Dorsolateral prefrontal cortex (tissue), 122 donors: ENCODE measurements at places on chromosomes 11 and 22. TPM values are rescaled to one million over a fixed set of nuclear protein-coding genes. Genes with fewer than 3 reads are reported as not detected.
A peak's percentile ranks its signal among the peaks of the same experiment; 100 is the strongest.

Gene SCN4B
- 68.9 TPM for total RNA-seq

Gene IGLL1
- not detected for total RNA-seq

Gene RIBC2
- 1.5 TPM for total RNA-seq

Gene VWCE
- total RNA-seq = 11.3 TPM

Gene CFAP300
- total RNA-seq = 3.5 TPM

Gene BTBD18
- total RNA-seq = not detected

Gene MRPL11
- total RNA-seq = 17.4 TPM

Gene MAPK8IP2
- 158 TPM for total RNA-seq

DNA sequence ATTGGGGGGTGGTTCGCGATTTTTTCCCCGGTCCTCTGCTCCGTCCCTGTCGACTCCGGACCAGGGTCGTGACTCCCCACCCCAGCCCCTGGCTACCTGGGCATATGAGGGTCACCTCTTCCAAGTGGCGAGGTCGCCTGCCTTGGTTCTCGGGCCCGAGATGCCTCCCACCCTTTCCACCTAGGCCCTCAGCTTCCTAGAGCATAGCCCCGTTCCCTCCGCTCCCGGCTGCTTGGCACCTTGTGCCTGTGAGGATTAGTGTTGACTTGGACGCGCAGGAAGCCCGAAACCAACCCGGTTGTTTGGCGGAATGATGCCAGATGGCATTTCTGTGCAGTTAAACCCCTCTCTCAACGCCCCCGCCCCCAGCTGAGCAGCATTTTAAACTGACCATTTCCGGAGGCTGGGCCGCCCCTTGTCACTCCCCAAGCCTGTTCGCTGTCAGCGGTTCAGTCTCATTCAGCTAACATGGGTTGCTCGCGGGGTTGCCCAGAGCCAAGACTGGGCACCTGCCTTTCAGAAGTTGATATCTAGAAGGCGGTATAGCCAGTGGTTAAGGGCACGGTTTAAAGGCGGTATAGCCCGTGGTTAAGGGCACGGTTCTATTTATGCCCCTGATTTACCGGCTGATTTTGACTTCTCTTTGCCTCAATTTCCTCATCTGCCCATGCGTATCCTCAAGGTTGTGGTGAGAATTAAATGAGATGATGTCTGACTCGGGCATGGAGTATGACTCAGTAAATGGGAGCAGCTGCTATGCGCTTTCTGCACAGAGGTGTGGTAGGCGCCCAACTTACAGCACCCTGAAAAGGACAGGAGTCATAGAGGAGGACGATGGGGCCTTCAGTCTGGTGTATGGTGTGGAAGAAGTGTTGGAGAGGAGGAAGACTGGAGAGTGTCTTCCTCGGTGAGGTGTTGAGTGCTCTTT is 639 bp downstream of the INCENP start:
- DNase-seq = no peak

DNA sequence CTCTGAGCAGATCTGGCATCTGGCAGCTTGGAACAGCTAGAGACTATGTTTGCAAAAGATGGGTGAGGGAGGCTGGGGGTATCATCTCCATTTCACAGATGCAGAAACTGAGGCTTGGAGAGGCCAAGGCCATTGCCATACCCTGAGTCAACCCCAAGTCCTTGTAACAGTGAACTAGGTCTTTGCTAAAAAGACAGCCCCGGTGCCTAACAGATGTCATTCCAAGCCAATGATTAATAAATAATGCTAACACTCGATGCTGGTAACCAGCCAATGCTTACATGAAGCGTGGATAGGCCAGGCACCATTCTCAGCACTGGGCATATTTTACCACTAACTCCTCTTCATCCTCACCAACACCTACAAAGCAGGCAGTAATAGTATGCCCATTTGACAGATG is 164.0 kb downstream of the MN1 start:
- no peak for DNase-seq

DNA sequence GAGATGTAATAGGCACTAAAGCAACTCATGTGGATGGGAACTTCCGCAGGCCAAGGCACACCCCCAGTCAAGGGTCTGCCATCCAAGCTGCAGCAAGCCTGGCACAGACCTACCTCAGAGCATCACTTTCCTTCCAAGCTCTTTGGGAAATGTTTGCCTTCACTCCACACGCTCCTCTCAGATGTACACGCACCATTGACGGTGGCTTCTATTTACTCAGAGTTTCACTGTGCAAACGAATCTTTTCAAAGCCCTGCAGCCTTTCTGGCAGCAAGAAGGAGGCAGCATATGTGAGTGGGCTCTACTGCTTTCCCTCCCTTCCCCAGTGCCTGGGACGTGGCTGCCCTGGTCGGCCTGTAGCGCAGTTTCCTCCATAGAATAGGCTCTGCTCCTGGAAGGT is 60.9 kb upstream of the USP47 start:
- DNase-seq = no peak

- no peak for DNase-seq
Observed at GRCh38 chr22:22195265-22196017, 49.1 kb upstream of the VPREB1 start.

DNA sequence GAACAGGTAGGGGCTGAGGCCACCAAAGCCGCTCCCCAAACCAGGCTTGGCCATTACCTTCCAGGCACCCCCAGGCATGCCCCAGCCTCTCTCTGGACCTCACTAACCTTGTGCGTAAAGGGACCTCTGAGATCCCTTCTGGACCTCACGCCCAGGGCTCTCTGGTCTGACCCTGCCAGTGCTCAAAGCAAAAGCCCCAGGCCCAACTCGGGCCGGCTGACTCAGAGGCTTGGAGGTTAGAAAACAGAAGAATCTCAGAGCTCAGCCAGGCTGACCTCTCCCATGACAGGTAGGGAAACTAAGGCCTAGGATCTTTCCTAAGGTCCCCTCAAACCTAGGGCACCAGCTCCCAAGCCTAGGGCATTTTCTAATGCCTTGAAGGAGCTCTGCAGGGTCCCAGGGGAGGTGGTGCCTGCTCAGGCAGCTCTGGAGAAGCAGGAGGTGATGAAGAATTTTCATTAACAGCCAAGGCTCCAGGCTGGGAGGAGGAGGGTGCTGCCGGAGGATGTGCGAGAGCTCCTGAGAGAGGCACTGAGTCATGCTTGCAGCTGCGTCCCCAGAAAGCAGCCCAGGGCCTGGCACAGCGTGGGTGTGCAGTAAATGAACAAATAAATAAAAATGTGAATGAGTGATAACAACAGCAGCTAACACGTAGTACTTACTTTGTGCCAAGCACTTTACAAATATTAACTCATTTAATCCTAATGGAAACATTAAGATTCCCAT is 25.6 kb downstream of the ARRB1 start:
- peak; percentile 91 for DNase-seq

DNA sequence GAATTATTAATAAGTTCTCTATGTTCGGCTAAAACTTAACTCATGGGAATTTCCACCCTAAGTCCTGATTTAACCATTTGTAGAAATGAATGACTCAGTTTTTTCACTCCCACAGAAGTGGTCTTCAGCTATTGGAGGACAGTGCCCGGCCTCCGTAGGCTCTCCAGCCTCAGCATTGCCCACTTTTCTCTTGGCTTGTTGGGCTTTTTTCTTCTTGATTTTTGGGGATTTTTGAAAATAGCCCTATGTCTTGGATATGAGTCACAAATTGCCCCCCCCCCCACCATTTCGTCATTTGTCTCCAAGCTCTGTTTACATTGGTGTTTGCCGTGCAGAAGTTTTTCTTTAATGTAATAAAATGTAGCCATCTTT is 66.7 kb downstream of the PACS1 start:
- DNase-seq = no peak

DNA sequence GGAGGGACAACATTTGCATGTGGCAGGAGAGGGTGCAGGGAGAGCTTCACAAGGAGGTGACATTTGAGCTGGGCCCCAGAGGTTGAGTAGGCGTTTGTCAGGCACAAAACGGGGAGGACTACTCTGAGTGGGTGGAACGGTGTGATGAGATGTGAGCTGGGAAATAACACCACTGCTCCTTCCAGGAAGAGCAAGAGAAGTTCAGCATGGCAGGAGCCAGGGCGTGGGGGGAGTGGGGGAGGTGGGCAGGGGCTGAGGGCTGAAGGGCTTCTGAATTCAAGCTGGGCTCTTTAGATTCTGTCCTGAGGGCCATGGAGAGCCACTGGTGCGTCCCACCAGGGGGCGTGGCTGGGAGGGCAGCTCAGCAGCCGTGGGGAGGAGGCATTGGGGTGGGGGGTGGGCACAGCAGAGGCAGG is 54.2 kb downstream of the OTOG start:
- DNase-seq = no peak

DNA sequence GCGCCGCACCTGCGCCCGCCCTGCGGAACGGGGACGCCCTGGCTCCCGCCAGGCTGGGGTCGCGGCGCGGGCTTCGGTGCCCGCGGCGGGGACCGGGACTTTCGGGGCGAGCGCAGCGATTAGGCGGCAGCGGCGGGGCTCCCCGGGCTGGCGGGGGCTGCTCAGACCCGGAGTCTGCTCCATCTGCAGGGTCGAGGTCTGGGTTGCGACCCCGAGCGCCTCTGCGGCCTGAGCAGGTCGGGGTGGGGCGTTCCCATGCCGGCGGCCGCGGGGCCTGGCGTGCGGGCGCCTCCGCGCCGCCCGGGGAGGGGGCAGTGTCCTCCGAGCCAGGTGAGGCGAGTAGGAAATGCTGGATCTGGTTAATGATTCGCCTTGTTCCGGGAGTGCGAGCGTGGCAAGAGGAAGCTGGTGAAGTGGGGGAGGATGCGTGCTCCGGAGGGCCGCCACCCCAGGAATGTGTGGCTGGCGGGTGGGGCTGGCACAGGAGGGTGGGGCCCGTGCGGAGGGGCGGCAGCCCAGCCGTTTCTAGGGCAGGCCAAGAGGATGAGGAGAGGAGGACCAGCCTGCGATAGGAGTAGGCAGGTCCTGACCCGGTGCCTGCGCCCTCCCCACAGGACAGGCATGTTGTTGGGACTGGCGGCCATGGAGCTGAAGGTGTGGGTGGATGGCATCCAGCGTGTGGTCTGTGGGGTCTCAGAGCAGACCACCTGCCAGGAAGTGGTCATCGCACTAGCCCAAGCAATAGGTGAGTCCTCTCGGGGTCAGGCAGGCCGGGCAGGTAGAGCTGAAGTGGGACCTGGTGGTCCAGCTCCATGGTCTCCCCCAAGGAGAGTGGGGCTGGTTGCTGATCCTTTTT is 606 bp downstream of the RASSF7 start:
- no peak for DNase-seq

DNA sequence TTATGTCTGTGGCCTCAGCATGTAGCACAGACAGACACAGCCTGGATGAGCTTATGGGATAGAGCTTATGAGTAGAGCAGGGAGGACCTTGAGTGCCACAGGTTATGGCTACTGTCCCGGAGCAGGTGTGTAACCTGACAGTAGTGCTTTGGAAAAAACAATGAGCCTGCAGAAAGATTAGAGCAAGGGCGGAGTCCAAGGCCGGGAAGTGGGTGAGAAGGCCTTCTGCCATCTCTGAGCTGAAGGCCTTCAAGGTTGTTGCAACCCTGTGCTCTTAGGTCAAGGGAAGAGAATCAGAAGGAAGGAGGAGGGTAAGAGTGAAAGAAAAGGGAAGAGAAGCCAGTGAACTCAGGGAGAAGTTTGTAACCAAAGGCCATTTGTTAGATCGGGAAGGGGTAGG is 3.9 kb upstream of the TAGLN start:
- DNase-seq = no peak

GRCh38 chr11:124041254-124041653 is at the start of gene OR10G7:
TSS of gene OR10G7 (minus strand) at chr11:124041325. CDS start at chr11:124039001, 2,324 bp downstream.
- no peak for DNase-seq

- no peak for DNase-seq
Observed at GRCh38 chr11:86116386-86116726, 47.5 kb upstream of the PICALM start.

DNA sequence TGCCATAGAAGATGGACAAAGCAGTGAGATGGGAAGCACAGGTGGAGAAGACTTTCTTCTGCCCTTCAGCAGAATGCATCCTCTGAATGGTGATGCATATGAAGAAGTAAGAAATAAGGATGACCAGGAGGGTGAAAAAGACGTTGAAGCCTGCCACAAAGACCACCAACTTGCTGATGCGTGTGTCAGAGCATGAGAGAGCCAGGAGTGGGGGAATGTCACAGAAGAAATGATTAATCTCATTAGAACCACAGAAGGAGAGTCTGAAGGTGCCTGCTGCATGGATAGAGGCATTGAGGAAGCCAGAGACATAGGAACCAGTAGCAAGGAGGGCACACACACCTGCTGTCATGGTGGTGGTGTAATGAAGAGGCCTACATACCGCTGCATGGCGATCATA is 550 bp downstream of the OR5B21 start:
- DNase-seq = no peak

DNA sequence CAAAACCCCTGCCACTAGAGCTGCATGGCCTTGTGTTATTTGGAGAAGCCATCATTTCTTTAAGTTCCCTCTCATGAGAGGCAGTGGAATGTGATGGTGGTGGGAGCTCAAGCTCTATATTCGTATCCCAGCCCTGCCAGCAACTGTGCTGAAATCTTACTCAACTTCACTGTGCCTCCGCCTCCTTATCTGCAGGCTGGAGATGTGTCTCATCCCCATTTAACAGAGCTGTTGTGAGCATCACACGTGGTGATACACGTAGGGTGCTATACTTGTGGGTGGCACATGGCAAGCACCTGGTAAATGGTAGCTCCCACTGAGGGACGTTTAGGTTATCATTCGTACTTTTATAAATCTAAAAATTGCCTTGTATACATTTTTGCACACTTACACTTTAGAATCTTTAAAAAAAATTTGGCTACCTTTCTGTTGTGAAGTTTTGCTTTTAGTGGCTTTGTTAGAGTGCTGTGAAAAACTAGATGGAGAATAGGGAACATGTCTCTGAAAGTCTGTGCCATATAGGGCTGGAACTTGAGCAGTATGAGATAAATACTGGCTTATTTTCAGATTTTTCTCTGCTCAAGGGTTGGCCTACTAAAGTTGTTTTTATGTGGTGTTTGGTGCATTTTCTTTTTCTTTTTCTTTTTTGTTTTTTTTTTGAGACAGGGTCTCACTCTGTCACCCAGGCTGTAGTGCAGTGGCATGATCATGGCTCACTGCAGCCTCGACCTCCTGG is 23.2 kb downstream of the TNRC6B start:
- DNase-seq = peak; percentile 41

DNA sequence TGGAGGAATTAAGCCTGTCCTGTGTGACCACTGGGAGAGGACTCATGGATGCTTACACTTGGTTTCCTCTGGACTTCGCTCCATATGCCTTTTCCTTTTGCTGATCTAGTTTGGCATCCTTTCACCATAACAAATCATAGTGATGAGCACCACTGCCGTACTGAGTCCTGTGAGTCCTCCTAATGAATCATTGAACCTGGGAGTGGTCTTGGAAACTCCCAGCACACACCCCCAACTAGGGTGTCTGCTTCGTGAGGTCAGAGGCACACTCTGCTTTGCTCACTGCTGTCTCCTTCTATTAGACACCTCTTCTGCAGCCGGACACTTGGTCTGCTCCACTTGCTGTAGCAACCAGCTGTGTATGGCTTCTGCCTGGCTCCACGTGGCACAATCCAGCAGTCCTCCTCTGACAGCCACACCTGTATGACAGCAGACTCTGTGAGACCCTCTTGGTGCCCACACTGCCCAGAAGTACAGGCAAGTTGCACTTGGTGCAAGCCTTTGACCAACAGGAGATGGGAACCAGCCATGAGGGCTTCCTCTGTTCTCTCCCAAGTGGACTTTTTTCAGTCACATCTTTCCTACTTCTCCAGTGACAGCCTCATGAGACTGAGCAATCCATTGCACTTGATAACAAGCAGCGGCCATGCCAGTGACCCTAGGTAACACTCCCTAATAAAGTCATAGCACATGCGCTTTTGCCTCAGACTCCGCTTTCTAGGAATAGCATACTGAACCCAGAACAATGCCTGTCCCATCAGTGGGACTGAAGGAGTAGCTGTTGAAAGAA is 65.0 kb upstream of the HMGXB4 start:
- no peak for DNase-seq
